ENCODE measurements at places on chromosomes 3 and 15.

DNA sequence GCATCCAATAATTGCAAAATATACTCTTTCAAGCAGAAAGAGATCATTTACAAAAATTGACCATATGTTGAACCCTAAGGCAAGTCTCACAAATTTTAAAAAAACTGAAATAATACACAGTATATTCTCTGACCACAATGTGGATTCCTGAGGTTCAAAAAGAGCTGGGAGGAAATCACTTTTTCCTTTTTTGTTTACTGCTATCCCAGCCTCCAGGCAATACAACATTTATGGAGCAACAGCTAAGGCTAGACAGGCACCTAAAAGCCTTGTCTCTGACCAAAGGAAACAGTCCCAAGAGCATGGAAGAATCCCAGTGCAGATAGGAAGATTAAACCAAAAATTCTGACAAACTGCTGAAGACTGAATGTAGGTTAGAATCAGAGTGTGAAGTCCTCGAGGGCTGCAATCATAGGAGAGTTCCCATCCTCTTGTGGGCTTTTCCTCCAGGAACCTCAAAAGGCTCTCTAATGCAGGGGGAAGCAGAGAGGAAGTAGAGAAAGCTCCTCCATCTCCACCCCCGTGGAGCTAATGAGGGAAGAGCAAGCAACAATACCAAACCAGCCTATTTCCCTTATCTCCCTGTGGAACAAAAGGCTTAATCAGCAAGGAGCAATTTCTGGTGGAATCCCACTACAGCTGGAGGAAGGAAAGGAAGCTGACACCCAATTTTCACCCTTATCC lies 57.0 kb downstream of the TMCC1 start:
- no peak for DNase-seq

DNA sequence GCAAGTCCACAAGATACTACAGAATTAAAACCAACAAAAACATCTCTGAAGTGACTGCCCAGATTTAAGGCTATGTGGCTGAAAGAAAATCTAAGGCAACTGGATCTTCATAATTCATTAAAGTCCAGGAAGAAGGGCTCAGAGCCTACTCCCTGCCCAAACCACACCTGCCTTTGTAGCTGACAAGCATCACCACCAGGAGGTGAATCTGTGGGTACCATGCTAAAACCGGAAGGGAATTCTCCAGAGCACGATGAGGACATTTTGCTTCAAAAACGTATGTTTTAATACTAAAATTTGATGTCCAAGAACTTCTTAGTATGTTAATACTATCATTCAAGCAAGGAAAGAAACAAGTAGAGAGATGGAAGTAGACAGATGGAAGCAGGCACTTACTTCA lies 495.9 kb upstream of the NECTIN3 start:
- no peak for DNase-seq

DNA sequence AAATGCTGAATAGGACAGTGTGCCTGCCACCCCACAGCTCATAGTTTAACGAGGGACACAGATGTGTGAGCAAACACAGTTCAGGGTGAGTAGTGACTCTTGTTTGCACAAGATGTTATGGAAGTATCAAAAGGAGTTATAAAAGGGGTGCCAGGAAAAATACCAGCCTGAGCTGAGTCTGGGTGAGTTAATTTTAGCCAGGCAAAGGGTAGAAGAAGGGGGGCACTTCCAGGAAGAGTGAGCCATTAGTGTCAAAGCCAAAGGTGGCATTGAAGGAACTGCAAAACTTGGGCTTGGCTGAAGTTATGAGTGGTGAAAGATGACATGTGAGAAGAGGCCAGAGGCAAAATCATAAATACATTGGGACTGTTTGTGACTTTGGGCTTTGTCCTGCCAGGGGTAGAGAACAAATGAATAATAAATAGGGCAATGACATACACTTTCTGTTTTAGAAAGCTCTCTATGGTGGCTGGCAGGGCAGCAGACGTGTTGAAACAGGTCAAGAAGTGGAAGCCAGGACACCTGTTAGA lies 1.9 kb upstream of the SPPL2A start:
- DNase-seq: no peak

DNA sequence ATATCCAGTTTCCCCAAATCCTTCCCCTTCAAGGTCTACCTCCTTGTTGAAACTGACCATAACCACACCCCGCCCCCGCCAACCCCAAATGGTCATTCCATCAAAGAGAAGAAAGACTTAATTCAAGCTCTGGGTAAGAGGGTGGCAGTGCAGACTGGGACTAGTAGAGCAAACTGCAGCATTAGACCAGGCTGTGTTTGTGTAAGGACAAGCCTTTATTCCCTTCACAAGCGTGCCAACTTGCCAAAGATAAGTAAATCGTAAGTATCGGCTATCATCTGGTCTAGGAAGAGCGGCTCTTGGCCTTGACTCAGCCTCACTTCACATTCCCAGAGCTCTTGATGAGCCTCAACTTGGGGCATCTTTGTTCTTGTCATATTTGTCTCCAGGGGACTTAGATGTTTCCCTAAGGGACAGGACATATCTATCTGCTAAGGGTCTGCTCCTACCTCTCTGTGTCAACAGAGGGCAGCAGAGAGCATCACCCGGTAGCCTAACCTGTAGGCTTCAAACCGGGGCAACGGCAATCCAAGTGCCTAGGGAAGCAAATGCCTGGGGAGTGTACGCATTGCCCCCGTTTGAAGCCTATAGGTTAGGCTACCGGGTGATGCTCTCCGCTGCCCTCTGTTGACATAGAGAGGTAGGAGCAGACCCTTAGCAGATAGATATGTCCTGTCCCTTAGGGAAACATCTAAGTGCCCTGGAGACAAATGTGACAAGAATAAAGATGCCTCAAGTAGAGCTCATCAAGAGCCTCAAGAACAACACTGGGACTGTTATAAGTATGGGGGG lies 8.9 kb upstream of the MAP3K13 start:
- peak; percentile 37 for DNase-seq

- DNase-seq: no peak
These were observed 265.4 kb downstream of the CGGBP1 start for GRCh38 chr3:87793337-87793877.

DNA sequence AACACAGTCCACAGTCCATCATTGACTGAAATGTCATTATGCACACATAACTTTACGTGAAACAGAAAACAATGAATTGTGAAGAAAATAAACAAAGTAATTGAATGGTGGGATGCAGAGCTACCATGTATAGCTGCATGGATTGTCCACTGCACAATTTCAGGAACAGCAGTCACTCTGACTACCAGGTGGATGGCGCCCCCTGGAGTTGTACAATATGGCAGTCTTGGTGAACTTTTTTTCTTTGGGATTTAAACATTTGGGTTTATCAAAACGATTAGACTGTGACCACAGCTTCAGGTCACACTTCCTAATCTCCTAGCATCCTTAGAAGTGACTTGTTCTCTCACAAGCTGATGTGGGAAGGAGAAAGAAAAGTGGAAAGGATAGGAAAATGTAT lies 48.9 kb upstream of the TCF12 start:
- peak; percentile 13 for DNase-seq

GRCh38 chr15:71242292-71242691 lies 127.0 kb downstream of the THSD4 start:
- no peak for DNase-seq

DNA sequence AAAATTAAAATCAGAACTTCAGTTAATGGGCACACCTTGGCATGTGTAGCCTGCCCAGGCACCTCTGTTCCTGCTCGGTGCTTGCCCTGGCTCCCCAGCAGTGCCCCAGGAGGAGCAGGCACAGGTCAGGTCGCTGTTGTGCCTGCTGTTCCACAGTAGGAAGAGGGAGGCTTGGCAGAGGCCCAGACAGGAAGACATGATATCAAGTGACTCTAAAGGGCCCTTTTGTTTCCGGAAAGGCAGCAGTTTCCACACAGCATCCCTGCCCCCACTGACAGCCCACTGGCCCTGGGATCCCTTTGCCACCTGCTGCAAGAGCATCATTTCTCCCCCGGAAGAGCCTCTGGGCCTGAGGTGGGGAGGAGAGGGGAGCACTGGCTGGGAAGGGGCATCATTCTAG lies 40.5 kb upstream of the HES1 start:
- no peak for DNase-seq

GRCh38 chr15:88334436-88334835 lies 77.9 kb upstream of the NTRK3 start:
- no peak for DNase-seq

DNA sequence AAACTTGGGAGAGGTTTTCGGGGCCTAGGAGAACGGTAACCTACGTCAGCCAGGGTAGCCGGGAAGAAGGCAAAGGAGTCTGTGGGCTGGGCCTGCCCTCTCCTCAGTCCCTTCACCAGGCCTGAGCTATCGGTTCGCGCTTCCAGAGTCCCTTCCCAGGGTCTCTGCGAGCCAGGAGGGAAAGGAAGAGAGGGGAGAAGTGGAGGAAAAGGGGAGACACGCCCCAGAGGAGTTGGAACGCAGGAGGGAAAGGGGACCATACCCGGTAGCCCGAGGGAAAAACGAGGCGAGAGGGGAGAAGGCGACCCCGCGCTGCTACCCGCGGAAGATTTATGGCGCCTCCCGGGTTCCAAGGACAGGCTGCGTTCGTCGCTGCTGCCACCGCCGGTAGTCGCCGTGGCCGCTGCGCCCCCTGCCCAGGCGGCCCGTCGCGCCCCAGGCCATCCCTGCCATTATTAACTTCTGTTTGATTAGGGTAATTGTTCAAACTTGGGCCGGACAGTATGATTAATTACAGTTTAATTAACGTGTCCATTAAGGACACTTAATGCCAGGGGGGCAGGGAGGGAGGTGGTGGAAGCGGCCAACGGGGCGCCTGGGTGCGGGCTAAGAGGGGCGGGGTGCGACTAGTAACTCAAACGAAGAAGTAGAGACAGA lies 3.4 kb upstream of the SKOR1 start:
- DNase-seq: no peak

- DNase-seq: no peak
These were observed 295.7 kb upstream of the TMCO5A start for GRCh38 chr15:37638691-37639090.

GRCh38 chr3:88318067-88318466 lies 168.3 kb downstream of the C3orf38 start:
- no peak for DNase-seq

GRCh38 chr3:122481390-122481789 lies 33.3 kb downstream of the KPNA1 start:
- DNase-seq: no peak

- DNase-seq: no peak
These were observed 89.8 kb downstream of the CADPS start for GRCh38 chr3:62785384-62785783.

DNA sequence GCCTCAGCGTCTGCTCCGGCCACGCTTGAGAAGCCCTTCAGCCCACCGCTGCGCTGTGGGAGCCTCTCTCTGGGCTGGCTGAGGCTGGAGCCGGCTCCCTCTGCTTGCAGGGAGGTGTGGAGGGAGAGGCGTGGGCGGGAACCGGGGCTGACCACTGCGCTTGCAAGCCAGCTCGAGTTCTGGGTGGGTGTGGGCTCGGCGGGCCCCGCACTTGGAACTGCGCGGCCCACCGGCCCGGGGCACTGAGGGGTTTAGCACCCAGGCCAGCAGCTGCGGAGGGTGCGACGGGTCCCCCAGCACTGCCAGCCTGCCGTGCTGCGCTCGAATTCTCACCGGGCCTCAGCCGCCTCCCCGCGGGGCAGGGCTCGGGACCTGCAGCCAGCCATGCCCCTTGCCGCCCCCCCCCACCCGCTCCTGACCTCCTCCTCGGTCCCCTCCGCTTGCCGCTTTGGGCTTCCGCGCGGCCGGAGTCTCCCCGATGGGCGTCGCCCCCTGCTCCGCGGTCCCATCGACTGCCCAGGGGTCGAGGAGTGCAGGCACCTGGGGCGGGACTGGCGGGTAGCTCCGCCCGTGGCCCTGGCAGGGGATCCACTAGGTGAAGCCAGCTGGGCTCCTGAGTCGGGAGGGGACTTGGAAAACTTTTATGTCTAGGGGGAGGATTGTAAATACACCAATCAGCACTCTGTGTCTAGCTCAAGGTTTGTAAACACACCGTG lies 106.7 kb downstream of the RAP2B start:
- DNase-seq: no peak

DNA sequence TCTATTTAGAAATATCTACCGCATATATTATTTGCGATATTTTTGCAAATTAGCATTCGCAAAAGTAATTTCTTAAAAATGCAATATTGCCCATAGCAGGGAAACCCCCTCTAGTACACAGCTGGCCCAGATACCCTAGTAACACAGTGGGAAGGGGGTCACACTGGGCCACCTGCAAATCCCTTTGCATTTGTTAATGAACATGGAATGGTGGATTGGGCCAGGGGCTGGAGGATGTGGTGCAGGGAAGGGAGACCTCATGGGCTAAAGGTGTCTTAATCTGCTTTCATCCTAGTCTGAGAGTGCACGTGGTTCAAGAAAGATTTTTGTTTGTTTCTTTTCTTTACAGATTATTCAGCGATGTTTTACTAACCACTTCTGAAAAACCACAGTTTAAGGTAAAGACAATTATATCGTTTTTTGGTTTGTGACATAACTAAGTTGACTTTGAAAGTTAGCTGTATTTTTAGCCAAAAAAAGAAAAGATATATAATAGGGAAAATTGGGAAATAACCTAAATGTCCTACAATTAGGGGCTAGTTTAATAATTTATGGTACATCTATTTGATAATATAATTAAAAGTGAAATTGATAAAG lies 30.0 kb downstream of the PDHB start:
- no peak for DNase-seq

GRCh38 chr3:188956839-188957489 lies 214.8 kb upstream of the TPRG1 start:
- DNase-seq: no peak

- no peak for DNase-seq
These were observed 463.5 kb downstream of the RAP2B start for GRCh38 chr3:153625506-153625905.

- DNase-seq: no peak
These were observed 54.0 kb upstream of the DLG1 start for GRCh38 chr3:197352382-197352781.

DNA sequence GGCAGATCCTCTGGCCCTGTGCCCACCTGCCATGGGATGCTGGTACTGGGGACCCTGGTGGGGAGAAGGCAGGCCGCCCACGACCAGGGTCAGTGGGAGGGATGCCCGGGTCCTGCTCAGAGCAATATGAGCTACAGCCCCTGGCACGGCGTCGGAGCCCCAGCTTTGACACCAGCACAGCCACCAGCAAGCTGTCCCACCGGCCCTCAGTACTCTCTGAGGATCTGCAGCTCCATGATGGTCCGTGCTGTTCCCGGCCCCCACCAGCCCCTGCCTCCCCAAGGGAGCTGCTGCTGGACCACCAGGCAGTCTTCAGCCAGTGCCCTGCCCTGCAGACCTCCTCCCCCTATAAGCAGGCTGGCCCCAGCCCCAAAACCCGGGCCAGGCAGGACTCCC lies 11.5 kb downstream of the DISP2 start:
- no peak for DNase-seq

DNA sequence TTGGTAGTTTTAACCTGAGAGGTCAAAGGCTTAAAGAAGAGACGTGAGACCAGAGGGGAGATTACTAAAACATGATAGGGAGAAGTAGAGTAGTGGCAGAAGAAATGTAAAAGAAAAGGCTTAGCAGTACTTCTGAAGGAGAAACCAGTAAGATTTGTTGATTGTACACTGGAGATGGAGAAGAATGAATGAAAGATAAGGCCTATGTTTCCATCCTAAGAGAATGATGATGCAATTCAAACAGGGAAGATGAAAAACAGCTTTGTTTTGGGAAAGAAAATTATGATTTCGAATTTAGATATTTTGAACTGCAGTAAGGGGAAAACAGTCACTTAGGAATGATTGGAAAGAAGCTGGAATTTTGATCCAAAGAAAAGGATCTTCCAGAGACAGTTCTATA lies 97.4 kb upstream of the PLXND1 start:
- no peak for DNase-seq

- DNase-seq: no peak
These were observed 288.7 kb downstream of the SOX2 start for GRCh38 chr3:182000447-182000846.

GRCh38 chr15:90097475-90097874 lies 4.8 kb downstream of the IDH2 start:
- DNase-seq: no peak

- DNase-seq: no peak
These were observed 32.2 kb downstream of the ARPP21 start for GRCh38 chr3:35671483-35671882.
